Activated naive CD4-positive, alpha-beta T cell (primary cell): ENCODE measurements at places on chromosomes 5 and 9.

- DNase-seq: no peak
Observed at GRCh38 chr9:18531136-18532065, 57.4 kb downstream of the ADAMTSL1 start.

GRCh38 chr5:126965061-126965475 lies 65.3 kb downstream of the MARCHF3 start:
- DNase-seq: no peak

DNA sequence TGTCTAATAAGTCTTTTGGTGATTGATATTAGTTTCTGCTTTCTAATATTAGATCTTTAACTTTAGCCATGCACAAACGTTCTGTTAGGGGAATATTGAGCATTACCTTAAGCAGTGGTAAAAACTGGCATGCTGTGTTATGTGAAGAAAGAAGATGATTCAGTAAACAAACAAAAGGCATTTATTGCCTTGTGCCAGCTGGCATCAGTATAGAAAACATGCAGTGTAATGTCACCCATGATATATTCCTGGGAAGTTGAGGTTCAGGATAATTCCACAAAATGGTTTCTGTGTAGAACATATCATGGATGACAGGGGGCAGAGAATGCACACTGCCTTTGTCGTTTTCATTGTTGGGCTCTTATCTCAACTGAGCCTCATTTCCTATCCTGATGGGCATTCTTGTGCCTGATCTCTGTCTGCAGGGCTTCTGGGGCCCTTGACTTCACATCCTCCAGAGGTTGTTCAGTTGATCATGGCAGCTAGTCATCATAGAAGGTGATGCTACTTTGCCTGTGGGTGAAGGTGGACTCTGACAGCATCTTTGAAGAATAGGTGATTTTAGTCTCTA lies 24.2 kb downstream of the LRRTM2 start:
- DNase-seq: no peak

DNA sequence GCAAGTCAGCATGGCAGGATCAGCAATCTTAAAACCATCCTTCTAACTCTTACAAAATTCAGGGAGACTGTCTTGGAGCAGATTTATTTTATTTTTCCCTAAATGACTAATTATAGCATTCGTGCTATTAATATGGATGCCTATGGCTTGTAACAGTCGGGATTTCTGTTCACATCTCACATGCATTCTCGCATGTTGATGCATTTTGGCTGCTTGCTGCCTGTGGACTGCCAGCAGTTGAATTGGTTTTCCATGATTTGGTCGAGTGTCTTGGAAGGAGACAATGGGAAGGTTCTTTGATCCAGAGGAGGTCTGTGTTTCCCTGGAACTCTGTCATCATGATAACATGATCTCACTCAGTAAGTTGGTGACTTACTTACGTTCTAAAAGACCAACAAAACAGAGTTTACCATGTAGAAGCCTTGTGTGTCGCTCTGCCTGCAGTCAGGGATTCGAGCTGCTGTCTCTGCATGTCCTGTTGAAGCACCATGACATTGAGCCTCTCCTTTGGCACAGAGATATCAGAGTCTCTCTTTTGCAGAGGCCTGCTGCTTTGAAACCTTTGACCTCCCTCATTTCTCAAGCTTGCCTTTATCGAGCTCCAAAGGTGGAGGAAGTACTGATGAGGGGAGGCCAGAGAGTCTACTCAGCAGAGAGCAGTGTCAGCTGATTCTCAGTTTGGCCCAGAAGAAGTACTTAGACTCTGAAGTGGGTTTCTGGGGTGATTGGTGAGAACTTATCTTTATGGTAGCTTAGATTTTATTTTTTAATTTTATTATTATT lies 82.4 kb downstream of the ARHGAP26 start:
- DNase-seq: no peak

DNA sequence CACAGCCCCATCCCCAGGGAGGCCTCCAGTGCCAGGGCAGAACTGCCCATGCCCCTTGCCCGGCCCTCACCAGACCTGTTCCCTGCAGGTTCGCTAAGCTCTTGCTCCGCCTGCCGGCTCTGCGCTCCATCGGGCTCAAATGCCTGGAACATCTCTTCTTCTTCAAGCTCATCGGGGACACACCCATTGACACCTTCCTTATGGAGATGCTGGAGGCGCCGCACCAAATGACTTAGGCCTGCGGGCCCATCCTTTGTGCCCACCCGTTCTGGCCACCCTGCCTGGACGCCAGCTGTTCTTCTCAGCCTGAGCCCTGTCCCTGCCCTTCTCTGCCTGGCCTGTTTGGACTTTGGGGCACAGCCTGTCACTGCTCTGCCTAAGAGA lies 110.1 kb downstream of the RXRA start:
- DNase-seq: no peak

DNA sequence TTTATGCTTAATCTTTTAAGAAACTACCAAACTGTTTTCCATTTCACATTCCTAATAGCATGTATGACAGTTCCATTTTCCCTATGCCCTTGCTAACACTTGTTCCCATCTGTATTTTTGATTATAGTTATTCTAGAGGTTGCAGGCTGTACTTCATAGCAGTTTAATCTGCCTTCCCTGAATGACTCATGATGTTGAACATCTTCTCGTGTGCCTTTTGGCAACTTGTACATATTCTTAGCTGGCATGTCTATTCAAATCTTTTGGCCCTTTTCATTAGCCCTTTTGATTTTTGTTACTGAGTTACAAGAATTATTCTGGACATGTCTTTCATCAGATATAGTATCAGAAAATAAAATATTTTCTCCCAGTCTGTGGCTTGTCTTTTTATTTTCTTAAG lies 320.3 kb downstream of the DIRAS2 start:
- DNase-seq: no peak

DNA sequence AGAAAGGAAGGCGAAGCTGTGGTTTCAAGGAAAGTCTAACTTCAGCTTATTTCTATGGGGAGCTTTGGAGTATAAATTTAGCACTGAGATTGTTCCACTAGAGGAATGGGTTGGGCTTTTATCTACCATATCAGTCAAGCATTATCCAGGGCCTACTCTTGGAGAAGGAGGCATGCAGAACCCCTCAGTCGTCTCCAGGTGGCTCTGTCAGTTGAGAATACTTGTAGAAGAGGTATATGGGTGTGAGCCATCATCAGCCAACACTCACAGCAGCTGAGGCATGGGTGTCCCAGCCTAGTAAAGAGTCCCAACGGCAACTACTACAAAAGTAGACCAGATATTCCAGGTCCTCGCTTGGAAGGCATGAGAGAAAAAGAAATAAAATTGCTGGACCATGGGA lies 548.5 kb upstream of the GRAMD2B start:
- DNase-seq: no peak

DNA sequence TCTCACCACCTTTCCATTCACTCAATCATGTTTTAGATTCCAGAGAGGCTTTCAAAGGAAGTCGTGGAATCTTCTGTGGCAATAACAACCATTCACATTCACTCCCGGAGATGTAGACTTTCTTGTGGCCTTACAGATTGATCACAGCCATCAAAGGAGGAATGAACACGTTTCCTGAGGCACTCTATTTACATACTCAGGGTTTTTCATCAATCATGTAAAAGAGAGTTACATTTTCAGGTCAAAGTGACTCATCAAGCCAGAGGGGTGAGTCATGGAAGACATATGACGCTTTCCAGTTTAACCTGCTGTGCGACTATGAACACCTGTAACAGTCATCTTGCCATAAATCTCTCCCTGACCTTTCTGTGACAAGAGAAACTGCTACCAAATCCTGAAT lies 39.3 kb upstream of the RAD23B start:
- DNase-seq: no peak

GRCh38 chr9:105399117-105399516 lies 48.7 kb upstream of the FSD1L start:
- DNase-seq: no peak

- no peak for DNase-seq
Observed at GRCh38 chr9:2853517-2853916, 9.6 kb upstream of the PUM3 start.

GRCh38 chr5:174282391-174282790 lies 236.9 kb downstream of the NSG2 start:
- DNase-seq: no peak

DNA sequence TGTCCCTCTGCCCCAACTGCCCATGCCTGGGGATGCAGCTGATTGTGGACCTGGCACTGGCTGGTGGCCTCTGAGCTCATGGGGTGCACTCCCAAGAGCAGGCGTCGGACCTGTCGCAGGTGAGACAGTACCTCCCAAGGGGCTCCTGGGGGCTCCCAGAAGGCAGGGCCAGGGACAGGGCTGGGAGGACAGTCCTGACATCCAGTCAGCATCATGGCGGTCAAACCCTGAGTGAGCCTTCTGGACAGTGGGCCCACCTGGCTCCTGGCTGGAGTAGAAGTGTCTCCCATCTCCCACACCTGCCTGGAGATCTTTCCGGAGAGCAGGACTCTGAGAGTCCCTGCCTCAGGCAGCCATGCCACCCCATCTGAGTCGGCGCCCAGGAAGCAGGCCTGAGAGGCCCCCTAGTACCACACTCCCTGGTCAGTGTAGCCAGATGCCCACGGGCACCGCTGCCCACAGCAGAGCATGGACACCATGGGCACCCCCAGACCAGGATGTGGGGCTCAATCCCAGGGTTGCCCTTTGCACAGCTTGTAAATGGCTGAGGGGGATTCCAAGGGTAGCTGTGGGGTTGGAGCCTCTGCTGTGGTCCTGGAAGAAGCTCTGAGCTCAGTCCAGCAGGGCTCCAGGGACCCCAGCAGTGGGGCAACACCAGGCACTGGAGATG lies 6.6 kb downstream of the LCN9 start:
- no peak for DNase-seq

DNA sequence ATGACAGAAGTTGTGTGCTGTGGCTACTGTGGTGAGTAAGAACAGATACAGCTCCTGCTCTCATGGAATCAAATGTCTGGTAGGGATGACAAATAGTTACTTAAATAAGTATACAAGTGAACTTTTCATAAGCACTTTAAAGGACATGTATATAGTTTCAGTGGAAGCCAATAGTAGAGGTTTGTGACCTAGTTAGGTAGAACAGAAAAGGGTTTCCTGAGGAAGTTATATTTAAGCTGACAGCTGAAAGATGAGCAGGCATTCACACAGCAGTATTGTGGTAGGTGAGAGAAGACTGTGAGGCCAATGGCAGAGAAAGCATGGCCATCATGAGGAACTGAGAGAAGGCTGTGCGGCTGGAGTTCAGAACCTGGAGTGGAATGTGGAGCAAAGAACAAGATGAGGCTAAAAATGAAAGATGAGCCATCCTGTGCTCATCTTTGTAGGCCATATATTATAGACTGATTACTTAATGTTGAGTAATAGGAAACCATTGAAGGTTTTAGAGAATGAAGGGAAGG lies 15.4 kb downstream of the FAM174A start:
- DNase-seq: no peak

DNA sequence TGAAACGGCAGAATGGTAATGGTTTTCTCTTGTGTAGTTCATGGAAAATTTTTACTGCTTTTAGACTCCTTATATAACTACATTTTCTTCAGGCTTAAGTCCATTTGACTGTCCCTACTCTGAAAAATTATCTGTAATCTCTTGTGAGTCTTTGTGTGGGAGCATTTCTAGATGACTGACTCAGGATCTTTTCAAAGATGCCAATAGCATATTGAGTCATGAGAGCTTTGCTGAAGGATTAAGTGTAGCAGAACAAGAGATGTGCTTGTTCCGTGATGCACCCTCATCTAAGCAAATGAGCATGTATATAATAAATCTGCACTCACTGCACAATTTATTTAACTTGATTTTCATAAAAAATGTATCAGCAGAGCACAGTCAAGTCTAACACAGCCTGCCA lies 298.7 kb upstream of the CDH6 start:
- no peak for DNase-seq

- no peak for DNase-seq
Observed at GRCh38 chr9:133494636-133495326, 15.9 kb upstream of the SLC2A6 start.

GRCh38 chr5:97267767-97268166 lies 84.7 kb upstream of the RIOK2 start:
- no peak for DNase-seq

GRCh38 chr5:33232731-33233505 lies 207.8 kb upstream of the TARS1 start:
- no peak for DNase-seq

GRCh38 chr9:630817-631216 lies 210.7 kb upstream of the DMRT1 start:
- DNase-seq: no peak

DNA sequence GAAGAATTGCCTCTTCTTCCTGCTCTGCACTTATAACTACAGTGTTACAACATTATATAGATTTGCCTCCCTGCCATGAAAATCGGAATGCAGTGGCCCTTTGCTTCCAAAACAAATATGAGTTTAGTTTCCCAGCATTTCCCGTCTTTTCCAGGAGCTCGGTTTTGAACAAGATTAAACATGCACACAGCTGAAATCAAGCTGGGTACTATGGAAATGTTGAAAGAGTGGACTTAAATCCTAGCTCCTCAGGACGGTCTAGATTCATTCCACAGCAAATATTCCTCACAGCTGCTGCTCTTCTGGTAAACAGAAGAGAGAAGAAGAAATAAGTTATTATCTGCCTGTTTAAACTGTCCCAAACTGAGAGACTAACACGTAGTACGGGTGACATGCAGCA lies 161.4 kb downstream of the PIK3R1 start:
- no peak for DNase-seq

GRCh38 chr5:145510324-145510723 lies 324.8 kb downstream of the PRELID2 start:
- DNase-seq: no peak

DNA sequence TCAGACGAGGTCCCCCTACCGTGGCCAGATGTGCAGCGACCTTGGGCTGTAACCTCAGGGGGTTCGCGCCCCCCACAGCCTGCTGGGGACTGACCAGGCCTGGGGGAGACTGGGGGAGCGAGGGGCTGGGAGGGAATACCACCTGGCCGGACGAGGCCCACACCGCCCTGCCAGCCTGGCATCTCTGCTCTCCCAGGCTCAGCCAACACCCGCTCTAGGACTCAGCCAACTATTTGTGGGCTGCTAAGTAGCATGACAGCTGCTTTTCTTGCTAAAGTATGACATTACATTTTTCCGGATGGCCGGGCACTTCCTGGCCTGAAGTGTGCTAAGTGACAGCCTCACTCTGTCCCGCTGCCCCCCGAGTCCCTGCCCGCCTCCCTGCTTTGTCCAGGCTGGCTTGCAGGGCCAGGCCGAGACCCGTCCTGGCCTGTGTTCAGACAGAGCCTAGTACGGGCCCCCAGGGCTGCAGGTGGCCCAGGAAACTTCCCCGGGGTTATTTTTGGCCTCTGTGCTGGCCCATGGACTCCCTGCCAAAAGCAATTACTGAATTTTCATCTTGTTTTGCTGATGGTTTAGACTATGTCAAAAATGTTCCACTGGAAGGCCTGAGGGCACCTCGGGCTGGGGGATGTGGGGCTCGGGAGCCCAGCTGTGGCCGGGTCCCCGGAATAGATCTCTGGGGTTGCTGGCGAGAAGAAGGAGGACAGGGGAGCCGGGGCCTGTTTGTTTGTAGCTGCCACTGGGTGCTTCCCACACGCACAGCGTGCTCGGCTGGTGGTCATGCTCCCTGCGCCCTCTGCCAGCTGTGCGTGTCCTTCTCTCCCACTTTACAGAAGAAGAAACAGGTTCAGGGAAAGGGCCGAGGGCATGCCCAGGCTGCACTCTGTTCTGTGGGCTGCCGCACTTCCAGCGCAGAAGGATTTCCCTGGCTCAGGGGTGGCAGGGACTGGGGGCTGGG lies 13.4 kb upstream of the SLC2A6 start:
- no peak for DNase-seq

- DNase-seq: peak; percentile 34
Observed at GRCh38 chr9:34664281-34665066, 2.0 kb upstream of the CCL27 start.
